ENCODE measurements at places on chromosomes 6 and 20.

GRCh38 chr20:37274851-37275524 is 13.4 kb upstream of the GHRH start:
- peak; percentile 82 for DNase-seq

- DNase-seq, result no peak
Measured at GRCh38 chr6:110490110-110490509, 13.7 kb upstream of the SLC22A16 start.

DNA sequence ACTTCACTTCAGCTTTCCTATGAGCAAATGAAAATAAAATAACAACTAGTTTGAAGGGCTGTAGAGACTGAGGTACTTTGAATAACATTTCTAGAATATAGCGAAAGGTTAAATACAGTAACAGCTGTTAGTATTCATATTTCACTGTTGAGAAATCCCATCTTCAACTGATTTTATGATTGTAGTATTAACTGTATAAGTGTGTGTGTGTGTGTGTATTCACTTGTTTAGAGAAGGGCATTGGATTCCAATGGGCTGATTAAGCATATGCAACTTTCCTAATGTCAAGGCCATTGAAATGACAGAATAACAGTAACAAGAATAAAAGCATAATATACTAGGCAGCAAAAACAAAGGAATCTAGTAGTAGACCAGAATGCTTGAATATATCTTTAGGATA is 957.5 kb upstream of the EPHA7 start:
- no peak for DNase-seq

DNA sequence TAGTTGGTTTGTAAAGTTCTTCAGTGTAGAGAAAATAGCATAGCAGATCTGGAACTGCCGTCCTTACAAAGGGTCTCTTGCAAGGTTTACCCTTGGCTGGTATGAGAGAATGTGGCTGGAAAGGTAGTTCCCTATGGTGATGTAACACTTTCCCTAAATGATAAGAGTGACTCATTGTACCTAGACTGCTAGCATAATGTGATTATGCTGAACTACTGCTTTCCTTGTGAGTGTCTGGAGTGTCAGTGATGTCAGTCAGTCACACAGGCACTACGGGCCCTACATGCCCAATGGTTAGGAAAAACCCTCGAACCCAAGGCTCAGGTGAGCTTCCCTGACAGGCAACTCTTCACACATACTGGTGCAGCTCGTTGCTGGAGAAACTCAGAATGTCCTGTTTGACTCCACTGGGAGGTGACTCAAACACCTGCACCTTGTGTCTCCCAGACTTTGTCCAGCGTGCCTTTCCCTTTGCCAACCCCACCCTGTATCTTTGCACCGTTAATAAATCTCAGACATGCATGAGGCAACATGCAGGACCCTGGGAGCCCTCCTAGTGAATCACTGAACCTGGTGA is 28.4 kb upstream of the LY86 start:
- no peak for DNase-seq

DNA sequence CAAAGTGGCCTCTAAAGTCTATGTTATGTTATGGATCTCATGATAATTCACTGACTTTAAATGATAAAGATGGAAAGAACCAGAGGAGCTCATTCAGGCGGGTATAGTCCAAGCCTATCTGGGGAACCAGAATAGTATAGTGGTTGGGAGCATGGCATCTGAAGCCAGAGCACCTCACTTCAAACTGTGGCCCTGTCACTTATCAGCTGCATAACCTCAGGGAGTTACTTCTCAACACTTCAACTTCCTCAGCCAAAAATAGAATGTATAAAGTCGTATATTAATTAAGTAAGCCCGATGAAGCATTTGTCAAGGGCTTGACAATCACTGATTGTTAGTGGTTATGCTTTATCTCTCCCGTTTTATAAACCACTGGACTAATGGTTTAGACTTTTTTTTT is 112.7 kb downstream of the RTN4IP1 start:
- DNase-seq, result peak; percentile 72

DNA sequence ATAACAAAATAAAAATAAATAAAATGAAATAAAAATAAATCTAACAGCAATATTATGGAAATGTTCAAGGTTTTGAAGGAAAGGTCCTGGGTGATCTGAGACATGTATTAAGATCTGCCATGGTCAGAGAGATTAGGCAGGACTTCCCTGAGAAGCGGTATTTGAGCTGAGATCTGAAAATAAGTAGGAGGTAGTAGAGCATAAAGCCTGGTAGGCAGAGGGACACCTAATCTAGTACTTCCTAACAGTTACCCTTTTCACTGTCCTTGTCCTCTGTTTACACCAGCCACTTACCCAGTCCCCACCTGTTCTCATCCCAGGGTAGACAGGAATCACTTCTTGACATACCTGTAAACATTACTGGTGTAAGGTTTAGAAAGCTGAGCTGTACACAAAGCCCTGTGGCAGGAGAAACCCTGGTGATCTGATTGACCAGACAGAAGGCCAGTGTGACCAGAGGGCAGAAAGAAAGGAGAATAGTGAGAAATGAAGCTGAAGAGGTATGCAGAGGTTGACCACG is 8.3 kb upstream of the ZNF318 start:
- no peak for DNase-seq

GRCh38 chr6:136446579-136447187 is 103.5 kb downstream of the MAP7 start:
- DNase-seq, result no peak

GRCh38 chr20:49687595-49688567 is 25.8 kb downstream of the B4GALT5 start:
- DNase-seq, result no peak

DNA sequence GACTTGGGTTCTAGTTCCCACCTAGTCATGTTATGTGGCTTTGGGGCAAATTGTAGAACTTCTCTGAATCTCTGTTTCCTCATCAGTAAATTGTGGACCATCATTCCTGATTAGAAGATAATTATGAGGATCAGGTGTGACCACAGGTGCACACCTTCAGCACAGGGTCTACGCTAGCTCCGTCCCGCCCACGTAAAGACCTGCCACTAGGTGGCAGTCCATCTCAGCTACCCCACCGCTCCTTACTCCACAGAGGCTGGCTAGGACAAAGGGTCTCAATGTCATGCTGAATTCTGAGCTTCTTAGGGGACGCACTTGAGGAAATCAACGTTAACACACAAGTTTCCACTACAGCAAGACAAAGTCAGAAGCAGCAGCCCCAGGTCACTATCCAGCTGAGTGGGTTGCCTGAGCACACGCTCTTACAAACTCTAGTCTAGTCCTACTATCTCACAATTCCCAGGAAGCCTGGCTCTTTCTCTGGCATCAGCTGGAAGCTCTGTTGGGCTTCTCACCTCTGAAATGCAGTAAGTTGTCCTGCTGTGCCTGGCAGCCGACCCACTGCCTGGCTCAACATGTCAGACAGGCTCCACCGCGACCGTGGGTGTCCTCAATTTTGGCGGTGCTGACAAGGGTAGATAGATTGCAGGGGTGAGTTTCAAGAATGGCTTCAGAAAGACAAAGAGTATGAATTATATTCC is 2.0 kb upstream of the PLCG1 start:
- peak; percentile 40 for DNase-seq

- DNase-seq, result no peak
Measured at GRCh38 chr20:32231245-32231644, 23.6 kb downstream of the POFUT1 start.

DNA sequence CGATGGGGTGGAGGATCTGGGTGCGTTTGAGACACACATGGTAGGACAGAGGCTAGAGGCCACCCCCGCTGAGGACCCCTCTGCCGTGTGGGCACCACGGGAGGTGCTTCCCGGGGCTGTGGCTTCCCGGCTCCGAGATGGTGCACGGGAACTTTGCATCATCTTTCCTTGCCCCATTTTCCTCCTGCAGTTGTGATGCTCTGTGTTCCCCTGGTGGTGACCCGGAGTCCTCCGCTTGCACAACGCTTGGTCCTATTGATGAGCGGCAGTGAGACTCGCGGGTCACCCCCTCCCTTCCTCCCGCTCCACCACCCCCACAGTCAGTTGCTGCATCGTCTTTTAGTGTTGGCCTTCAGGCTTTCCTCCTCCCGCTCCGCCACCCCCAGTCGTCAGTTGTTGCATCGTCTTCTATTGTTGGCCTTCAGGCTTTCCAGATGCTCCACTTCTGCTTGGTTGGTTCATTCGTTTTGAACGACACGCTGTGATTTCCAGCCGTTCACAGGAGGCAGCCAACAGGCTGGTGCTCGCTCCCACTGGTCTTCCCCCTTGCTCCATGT is 37.3 kb downstream of the PYGB start:
- no peak for DNase-seq

- DNase-seq, result no peak
Measured at GRCh38 chr20:61531553-61532345, 279.7 kb downstream of the CDH4 start.

DNA sequence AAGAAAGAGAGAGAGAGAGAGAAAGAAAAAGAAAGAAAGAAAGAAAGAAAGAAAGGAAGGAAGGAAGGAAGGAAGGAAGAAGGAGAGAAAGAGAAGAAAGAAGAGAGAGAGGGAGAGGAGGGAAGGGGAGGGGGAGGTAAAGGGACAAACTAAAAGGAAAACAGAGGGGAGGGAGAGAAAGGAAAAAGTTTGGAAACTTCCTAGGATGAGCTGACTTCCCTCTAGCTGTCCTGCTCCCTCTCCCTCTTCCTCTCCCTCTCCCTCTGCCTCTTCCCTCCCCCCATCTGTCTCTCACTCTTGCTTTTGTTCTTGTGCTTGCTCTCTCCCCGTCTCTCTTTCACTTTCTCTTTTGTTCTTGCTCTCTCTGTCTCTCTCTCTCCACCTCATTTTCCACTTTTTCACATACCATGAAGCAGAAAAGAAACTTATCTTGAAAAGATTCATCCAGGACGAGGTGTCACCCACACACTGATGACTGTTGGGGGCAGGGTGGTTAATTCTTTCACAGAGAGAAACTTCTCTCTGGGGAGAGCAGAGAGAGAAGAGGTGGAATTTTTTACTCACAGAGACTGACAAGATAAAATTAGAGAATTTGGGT is 56.4 kb upstream of the DUSP22 start:
- DNase-seq, result peak; percentile 75

- DNase-seq, result peak; percentile 10
Measured at GRCh38 chr6:27812805-27813492, 99.2 kb downstream of the OR2B2 start.

GRCh38 chr6:134204031-134204430 is 113.9 kb downstream of the SGK1 start:
- DNase-seq, result no peak

GRCh38 chr20:38151455-38151854 is 13.6 kb downstream of the TGM2 start:
- no peak for DNase-seq

DNA sequence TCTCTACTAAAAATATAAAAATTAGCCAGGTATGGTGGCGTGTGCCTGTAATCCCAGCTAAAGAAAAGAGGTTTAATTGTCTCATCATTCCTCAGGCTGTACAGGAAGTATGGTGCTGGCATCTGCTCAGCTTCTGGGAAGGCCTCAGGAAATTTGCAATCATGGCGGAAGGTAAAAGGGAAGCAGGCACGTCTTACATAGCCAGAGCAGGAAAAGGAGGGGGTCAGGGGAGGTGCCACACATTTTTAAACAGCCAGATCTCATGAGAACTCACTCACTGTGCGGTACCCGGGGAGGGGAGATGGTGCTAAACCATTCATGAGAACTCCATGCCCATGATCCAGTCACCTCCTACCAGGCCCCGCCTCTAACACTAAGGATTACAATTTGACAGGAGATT is 191.7 kb downstream of the EYA2 start:
- no peak for DNase-seq

GRCh38 chr20:19096843-19097242 is 115.6 kb upstream of the SLC24A3 start:
- peak; percentile 10 for DNase-seq

DNA sequence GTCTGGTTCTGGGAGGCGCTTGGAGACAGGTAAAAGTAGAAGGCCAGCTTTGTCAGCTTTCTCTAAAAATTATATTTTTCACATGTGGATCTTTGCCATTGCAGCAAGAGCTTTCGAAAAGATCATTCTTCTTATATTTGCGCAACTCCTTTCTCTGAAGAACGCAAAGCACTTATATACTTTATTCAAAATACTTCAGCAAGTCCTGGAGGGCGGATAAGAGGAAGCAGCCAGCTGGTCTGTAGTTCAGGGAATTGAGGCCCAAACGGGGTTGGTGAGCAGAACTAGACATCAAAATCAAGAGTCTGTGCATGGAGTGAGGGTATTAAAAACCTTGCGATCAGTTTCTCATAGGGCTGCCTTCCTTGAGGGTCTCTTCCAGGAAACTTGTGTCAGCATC is 182.3 kb downstream of the DTNBP1 start:
- no peak for DNase-seq

GRCh38 chr20:48689388-48689787 is 138.4 kb downstream of the PREX1 start:
- DNase-seq, result no peak

DNA sequence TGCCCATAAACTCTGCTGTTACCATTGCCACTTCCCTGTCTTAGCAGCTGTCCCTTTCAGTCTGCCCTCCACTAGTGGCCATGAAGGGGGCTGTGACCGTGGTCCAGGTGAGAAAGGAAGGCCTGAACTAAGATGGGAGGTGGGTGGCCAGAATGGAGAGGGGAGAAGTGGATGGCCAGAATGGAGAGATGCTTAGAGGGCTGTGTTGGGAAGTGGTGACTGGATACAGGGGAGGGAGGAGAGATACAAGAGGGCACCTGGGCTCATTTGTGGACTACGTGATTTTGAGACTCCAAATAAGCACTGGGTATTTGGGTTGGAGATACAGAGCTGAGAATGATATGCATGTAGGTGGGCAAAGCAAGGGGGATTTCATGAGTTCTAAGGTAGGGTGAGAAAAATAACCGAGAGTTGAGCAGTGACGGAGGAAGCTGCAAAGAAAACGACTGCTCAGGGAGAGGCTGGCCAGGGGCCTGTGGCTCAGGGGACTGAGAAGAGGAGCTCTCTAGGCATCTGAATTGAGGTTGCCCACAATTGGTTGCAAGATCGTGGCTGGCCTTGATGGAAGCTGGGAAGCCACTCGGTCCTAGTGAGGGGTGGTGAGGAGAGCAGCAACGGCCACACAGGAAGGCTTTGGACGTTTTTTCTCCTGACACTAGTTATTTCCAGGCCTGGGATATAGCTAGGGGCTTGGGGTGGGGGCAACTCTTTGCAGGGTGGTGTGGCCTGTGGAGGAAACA is 36.9 kb downstream of the PANK2 start:
- DNase-seq, result no peak
